Tongue (tissue), 3 donors: ENCODE measurements at places on chromosomes 5 and 9. TPM values are rescaled to one million over a fixed set of nuclear protein-coding genes. Genes with fewer than 3 reads are reported as not detected.
A peak's percentile ranks its signal among the peaks of the same experiment; 100 is the strongest.

DNA sequence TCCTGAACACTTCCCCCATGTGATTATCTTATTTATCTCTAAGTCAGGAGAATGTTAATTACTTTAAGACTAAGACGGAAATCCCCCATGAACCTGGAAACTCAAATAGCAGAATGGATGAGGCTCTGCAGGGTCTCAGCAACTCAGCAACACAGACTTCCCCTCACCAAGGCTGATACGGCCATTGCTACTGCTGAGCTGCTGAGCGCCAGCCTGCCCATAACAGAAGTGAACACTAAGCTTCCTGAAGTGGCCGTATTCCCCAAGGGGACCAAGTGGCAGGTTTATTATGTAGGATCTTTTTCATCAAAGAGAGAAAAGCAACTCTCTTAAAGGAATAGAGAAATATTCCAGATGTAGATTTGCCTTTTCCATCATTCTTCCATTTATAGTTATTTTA, 311.1 kb downstream of the RFX3 start:
- DNase-seq: no peak

DNA sequence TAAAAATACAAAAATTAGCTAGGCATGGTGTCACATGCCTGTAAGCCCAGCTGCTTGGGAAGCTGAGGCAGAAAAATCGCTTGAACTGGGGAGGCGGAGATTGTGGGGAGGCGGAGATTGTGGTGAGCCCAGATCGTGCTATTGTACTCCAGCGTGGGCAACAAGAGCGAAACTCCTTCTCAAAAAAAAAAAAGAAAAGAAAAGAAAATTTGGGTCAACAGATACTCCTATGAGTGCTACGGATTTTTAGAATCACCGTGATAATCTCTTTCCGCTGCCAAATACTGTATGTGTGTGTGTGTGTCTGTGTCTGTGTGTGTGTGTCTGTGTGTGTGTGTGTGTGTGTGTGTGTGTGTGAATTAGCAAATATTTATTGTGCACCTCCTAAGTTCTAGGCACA, 64.4 kb downstream of the ARRDC3 start:
- no peak for DNase-seq

- no peak for DNase-seq
These were observed 692.7 kb downstream of the DNAH5 start for GRCh38 chr5:13251623-13252376.

GRCh38 chr9:101354765-101355708, 29.8 kb downstream of the BAAT start:
- no peak for DNase-seq

- DNase-seq: no peak
These were observed 27.6 kb downstream of the TCF7 start for GRCh38 chr5:134142052-134142451.

- DNase-seq: no peak
These were observed 64.9 kb upstream of the ZSWIM6 start for GRCh38 chr5:61267116-61267515.

DNA sequence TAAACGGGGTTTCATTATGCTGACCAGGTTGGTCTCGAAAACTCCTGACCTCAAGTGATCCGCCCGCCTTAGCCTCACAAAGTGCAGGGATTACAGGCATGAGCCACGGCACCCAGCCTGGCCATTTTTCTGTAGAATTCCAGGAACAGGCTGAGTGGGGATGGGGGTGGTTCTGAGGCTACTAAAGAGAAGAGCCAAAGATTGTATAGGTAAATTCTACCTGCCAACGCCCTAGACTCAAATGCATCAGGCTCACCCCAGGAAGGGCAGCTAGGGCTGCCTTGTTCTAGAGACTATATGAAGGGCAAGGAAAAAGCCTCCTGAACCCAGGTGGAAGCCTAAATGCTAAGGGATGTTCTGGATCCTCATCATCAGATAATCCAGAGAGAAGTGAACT, 1.6 kb upstream of the C5orf52 start:
- DNase-seq: no peak

GRCh38 chr5:40838086-40838485, 3.1 kb upstream of the RPL37 start:
- DNase-seq: no peak

DNA sequence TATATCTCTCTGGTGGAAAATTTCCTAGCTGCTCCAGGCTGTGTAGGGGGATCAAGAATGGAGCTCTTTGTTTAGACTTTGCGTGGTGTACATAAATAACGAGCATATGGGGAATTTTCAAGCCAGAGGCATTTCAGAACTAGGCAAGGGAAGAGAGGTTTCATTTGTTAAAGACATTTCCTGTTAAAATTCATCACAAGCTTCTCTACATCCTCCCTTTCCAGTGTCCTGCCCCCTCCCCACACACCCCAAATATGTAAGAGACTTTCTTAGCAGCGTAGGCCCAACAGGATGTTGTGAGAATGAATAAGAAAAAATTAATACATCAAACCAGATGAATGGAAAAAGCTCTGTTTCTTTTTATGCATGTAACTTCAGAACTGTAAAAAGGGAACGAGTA, 150.3 kb downstream of the GPBP1 start:
- DNase-seq: peak; percentile 69

DNA sequence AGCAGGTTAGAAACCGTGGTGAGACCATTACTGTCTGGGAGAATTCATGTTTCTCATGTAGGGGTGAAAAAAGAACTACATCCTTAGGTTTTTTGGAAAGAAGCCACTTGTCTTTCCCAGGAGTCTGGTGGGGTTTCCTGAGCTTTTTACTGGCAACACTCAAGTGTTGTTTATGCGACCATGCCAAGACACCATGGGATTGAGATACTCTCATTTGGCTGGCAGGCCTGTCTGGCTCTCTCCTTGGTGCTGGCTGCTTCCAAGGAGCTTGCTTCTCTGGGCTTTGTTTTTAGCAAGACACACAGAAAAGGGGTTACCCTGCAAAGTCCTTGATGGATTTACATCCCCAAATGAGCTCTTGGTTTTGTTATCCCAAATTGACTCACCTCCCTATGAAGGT, 80.9 kb upstream of the ISL1 start:
- peak; percentile 12 for DNase-seq

- peak; percentile 14 for DNase-seq
These were observed 6.4 kb downstream of the SEPTIN8 start for GRCh38 chr5:132770476-132771159.

DNA sequence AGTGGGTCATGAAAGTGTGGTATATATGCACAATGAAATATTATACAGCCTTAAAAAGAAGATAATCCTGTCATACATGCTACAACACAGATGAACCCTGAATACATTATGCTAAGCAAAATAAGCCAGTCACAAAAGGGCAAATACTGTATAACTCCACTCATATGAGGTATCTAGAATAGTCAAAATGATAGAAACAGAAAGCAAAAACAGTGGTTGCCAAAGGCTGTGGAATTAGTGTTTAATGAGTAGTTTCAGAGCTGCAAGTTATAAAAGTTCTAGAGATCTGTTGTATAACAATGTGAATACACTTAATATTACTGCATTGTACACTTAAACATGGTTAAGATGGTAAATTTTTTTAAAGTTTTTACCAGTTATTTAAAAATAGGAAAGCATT, 135.0 kb downstream of the OXCT1 start:
- no peak for DNase-seq

DNA sequence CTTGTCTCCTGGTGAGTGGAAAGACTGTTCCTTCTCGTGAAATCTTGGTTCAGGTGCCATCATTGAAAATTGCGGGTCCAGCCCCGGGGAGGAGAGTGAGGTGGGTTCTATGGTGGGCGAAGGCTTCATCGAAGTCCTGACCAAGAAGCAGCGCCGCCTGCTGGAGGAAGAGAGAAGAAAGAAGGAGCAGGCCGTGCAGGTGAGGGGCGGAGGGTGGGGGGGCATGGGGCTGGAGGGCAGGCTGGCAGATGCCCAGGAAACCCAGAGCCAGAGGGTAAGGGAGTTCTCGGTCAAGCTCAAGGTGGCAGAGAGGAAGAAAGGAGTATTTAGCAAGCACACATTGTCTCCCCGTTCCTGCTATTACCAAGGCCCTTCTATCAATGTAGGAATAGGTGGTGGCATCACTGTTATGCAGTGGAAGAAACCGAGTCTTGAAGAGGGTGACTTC, 24.3 kb upstream of the POMT1 start:
- DNase-seq: peak; percentile 70

DNA sequence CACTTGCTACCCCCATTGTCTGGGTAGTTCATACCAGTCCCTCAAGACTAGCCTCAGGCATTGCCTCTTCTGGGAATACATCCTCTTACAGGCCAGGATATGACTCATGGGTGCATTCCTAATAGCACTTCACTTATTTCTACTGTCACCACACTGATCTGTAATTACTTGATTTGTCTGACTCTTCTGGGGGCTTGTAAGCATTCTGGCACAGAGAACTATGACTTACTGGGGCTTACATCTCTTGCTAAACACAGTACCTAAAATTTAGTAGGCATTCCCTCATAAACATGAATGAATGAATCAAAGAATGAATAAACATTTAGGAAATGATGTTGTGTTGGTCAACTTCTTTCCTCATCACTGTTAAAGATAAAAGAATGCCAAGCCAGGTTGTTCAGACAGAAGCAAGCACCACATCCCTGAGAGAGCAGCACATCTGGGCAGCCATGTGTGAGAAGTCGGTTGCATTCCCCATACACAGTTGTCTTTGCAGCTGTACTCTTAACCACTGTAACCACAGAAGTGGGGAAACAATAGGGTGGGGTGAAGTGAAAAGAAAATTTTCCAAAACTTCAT, 27.6 kb downstream of the IL7R start:
- no peak for DNase-seq

GRCh38 chr9:129962889-129963703, 79.9 kb downstream of the FNBP1 start:
- DNase-seq: peak; percentile 59

GRCh38 chr9:117763314-117763713, 59.1 kb downstream of the TLR4 start:
- DNase-seq: no peak

DNA sequence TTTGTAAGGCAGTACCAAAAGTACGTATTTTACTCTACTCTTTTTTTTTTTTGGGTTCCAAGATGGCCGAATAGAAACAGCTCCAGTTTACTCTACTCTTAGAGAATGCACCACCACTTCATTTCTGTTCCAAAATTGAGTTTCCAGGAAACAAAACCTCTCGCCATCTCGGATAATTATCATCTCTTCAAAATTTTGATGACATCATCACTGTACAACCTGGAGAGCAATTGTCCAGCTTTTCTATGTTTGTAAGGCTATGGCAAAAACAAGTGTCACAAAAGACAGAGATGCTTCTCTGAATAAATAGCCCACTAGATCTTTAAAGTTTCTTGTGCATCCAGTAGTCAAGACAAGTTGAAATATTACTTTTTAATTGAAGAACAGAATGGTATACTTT, 1631.9 kb upstream of the CDH6 start:
- no peak for DNase-seq

DNA sequence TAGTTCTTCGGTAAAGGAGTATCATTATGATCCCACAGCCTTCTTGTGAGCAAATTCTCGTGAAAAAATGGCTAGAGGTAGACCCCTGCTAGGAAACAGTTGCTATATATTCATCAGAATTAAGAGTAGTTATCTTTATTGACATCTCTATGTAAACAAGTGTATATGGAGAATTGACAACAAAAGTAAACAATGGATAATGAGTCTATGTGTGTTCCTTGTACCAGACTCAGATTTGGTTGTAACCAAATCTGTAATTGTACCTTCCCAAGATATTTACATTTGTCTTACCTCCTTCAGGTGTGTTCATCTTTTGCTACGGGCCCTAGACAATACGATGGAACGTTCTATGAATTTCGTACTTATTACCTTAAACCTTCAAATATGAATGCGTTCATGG, 2.1 kb downstream of the NIPSNAP3B start:
- DNase-seq: no peak

GRCh38 chr5:102722931-102723330, 32.2 kb upstream of the PAM start:
- no peak for DNase-seq

- DNase-seq: no peak
These were observed 115.2 kb downstream of the SIL1 start for GRCh38 chr5:139082813-139083498.

- DNase-seq: no peak
These were observed 19.0 kb downstream of the SH3GLB2 start for GRCh38 chr9:129008986-129009583.

- DNase-seq: no peak
These were observed 480.4 kb upstream of the TUSC1 start for GRCh38 chr9:26158631-26159150.

DNA sequence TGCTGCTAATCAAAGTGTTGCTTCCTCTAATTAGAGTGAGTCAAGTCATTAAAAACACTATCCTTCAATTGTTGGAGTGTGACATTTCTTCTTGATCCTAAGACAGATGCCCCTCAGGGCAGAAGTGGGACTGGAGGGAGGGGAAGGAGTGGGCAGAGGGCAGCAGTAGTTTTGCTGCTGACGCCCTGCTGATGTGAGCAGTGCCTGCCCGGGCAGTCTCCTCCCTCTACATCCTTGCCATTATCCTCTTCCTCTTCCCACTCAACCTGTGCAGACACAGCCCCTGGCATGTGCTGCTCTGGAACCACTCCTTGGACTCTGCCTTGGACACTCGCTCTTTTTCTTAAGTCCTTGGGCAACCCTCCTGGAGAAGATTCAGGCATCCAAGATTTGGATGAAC, 232.5 kb downstream of the HSPA4 start:
- DNase-seq: no peak

GRCh38 chr5:77971776-77972468, 195.8 kb upstream of the TBCA start:
- DNase-seq: no peak

- DNase-seq: peak; percentile 38
These were observed 30.7 kb downstream of the EXOC3 start for GRCh38 chr5:473551-474192.

GRCh38 chr9:71768388-71769174, at the start of gene CEMIP2:
Gene CEMIP2 (minus strand): TSS chr9:71768513. CDS start chr9:71750373, 18,140 bp downstream.
- peak; percentile 95 for DNase-seq

- peak; percentile 27 for DNase-seq
These were observed 61.6 kb upstream of the RPS23 start for GRCh38 chr5:82339792-82340191.

- DNase-seq: no peak
These were observed 9.4 kb upstream of the FGFR4 start for GRCh38 chr5:177077335-177077734.

DNA sequence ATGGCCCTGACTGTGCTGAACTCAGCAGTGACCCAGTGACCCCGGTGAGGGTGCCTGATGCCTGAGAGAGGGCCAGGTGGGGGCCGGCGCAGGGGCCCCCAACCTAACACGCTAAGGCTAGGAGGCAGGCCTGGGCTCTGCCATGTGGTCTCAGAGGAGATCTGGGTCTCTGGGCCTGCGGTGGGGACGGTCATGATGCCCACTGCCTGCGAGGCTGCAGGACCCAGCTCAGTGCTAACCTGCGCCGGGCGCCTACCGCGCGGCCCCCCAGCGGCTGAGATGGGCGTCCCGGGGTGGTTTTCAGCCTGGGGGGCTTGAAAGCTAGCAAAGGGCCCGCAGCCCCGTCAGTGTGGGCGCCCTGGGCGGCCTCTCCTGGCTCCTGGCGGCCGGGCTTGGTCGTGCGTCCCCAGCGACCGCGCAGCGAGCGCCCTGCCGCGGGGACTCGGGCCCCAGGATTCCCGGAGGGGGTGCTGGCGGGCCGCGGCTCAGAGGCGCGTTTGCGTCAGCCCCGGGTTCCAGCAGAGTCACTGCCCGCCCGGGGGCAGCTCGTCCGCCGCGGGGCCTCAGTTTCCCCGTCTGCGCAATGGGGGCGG, 2.5 kb downstream of the EGFL7 start:
- DNase-seq: no peak

KIF20A gene
- 24.8 TPM for total RNA-seq

FGF10 gene
- 18.4 TPM for total RNA-seq

EGFL7 gene
- 57.1 TPM for total RNA-seq

DROSHA gene
- total RNA-seq: 48.4 TPM

GLRA1 gene
- not detected for total RNA-seq

IRGM gene
- total RNA-seq: not detected

OLFML2A gene
- total RNA-seq: 188 TPM

FGFR4 gene
- total RNA-seq: 130 TPM

MARCHF11 gene
- not detected for total RNA-seq

IL9 gene
- not detected for total RNA-seq

GDNF gene
- 4.0 TPM for total RNA-seq
